ENCODE measurements at places on chromosomes 2 and 18. TPM values are rescaled to one million over a fixed set of nuclear protein-coding genes. Genes with fewer than 3 reads are reported as not detected.

DNA sequence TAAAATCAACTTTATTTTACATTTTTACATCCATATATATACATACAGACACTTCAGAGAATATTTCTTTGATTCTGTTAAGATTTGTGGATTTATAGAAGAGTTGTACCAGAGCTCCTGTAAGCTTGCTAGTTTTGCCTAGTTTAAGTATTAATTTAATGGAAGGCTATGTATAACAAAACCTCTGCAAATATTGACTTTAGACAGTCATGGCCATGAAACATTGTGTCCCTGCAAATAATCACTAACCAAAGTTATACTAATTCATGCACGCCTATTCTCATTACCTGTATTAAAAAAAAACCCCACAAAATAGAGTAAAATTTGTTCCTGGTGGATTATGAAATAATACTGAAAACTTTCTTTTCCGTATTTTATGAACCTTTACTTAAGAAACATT lies 379.3 kb downstream of the CTNNA2 start:
- no peak for DNase-seq

GRCh38 chr2:19861813-19862212 lies 40.0 kb downstream of the TTC32 start:
- no peak for DNase-seq

GRCh38 chr18:26091047-26091630 lies 726 bp upstream of the SS18 start:
- no peak for DNase-seq

GRCh38 chr2:56449449-56449860 lies 265.7 kb downstream of the CCDC85A start:
- no peak for DNase-seq

GRCh38 chr2:239152916-239153305 lies 247.9 kb downstream of the HDAC4 start:
- no peak for DNase-seq

- no peak for DNase-seq
Measured at GRCh38 chr2:212956665-212957607, 194.5 kb downstream of the IKZF2 start.

Gene GAREM1
- 9.5 TPM for total RNA-seq

Gene AGXT
- total RNA-seq: not detected
